Astrocyte (in vitro differentiated cells and primary cell): ENCODE measurements at places on chromosomes 4 and X. TPM values are rescaled to one million over a fixed set of nuclear protein-coding genes. Genes with fewer than 3 reads are reported as not detected.

DNA sequence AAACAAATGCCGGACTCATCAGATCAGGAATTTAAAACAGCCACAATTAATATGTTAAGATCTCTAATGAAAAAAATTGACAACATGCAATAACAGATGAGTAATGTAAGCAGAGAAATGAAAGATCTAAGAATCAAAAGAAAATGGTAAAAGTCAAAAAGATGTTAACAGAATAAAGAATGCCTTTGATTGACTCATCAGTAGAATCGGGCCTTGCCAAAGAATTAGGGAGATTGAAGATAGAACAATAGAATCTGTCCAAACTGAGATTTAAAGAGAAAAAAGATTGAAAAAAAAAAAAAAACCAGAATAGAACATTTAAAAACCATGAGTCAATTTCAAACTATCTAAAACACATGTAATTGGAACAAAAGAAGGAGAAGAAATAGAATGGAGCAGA is 25.9 kb upstream of the GUCY1A1 start:
- DNase-seq: peak; percentile 15

SOX3 gene
- total RNA-seq: 0.26 and 0.98 TPM in 2 replicates

- no peak for DNase-seq
Observed at GRCh38 chrX:24965372-24965771, 50.4 kb downstream of the ARX start.

GNRHR gene
- not detected in 2 replicates for total RNA-seq

- no peak for DNase-seq
Observed at GRCh38 chrX:96707804-96708203, 23.2 kb downstream of the DIAPH2 start.

- peak; percentile 15 for DNase-seq
Observed at GRCh38 chr4:79917246-79917645, 155.8 kb downstream of the ANTXR2 start.

BEX1 gene
- 15.5 and 16.6 TPM in 2 replicates for total RNA-seq

SMR3B gene
- total RNA-seq: not detected in 2 replicates

- DNase-seq: no peak
Observed at GRCh38 chrX:45735571-45735970, 534.9 kb upstream of the DIPK2B start.

SLC9B1 gene
- total RNA-seq: 0.16 and 0.36 TPM in 2 replicates

GRCh38 chr4:139167774-139168444 is 9.1 kb downstream of the ELF2 start:
- peak; percentile 20 for DNase-seq

ZIC3 gene
- 0.31 and 0.36 TPM in 2 replicates for total RNA-seq

ITGB1BP2 gene
- 2.0 and 3.2 TPM in 2 replicates for total RNA-seq

GRCh38 chrX:112759512-112759911 is 79.8 kb upstream of the LHFPL1 start:
- DNase-seq: no peak
